ENCODE measurements at places on chromosomes 5 and 9.

DNA sequence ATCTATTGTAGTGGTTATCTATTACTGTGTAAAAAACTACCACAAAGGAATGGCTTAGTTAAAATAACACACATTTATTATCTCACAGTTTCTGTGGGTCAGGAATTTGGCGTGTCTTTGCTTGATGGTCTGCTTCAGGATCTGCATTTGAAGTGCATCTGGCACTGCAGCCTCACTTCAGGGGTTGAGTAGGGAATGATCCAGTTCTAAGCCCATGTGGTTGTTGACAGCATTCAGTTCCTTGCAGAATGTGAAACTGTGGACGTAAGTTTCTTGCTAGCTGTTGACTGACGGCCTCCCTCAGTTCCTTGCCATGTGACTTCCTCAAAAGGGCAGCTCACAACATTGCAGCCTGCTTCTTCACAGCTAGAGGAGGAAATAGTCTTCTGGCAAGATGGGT lies 2.1 kb upstream of the OGN start:
- peak; percentile 43 for DNase-seq

DNA sequence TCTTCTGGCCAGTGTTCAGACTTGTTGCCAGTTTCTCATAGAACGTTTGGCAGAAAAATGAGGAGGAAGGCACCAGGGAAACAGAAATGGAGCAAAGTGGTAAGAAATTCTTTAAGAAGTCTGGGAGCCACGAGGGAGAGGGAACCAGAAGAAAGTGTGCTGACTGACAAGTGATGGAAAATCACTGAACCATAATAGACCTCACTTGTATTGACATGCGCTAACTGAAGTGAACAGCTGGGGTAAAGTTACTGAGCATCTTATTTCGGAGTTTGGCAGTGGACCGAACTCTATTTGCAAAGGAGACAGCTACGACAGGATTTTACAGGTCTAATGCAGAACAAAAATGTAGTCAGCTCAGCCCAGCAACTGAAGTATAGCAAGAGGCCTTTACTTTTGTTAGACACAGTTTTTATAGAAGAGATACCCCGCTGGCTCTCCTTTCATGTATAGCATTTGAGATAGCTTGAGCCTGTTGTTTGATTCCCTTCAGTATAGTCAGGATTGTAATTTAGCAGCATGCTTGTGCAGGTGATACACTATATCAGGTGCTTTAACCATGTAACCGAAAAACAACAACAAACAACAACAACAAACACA lies 53.6 kb downstream of the HMHB1 start:
- no peak for DNase-seq

- DNase-seq = no peak
These were observed 40.7 kb upstream of the PPP2R2B start for GRCh38 chr5:146919304-146919703.

- DNase-seq = no peak
These were observed 431.3 kb upstream of the ITGA1 start for GRCh38 chr5:52356311-52356918.

- DNase-seq = no peak
These were observed 126.5 kb upstream of the PAPPA start for GRCh38 chr9:116027096-116027495.

- no peak for DNase-seq
These were observed 19.3 kb upstream of the CDKN2B start for GRCh38 chr9:22028394-22028793.

- no peak for DNase-seq
These were observed 112.4 kb upstream of the CTSL start for GRCh38 chr9:87613265-87614111.

DNA sequence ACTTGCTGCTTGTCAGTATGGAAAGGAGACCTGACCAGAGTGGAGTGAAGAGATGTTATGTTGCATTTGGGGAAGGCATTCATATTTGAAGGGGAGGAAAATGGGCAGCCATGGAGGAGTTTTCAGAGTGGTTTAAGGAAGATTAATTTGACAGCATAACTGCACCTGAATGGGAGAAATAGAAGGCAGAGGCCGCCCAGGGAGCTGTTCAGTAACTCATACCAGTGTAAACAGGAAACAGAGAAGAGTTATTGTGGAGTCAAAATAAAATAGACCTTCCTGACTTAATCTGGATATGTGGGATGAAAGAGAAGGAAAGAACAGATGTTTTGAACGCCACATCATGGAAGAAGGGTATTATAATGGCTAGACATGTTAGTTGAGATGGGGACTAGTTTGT lies 13.4 kb downstream of the SLC44A1 start:
- DNase-seq = no peak

- no peak for DNase-seq
These were observed 43.1 kb upstream of the GLIPR2 start for GRCh38 chr9:36093384-36093783.

- DNase-seq = no peak
These were observed 19.8 kb downstream of the TNFSF15 start for GRCh38 chr9:114785866-114786650.

DNA sequence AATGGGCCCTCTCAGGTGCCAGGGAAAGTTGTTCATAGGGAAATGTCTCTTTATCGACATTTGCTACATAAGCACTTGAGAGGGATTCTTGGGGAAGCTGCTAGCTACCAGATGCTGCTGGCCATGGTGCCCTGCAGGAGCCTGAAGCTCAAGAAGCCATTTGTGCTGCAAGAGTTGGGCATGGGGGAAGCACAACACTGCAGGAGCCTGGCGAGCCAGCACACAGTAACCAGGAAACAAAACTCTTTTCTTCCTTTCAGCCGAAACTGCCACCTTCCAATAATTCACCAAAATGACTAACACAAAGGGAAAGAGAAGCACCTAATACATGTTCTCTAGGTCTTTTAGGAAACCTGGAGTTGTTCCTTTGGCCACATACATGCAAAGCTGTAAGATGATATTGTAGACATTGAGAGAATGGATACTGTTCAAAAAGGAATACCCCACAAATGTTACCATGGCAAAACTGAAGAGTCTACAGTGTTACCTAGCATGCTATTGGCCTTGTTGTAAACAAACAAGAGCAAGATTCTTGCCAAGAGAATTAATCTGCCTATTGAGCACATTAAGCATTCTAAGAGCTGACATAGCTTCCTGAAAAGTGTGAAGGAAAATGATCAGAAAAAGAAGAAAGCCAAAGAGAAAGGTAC lies 26.1 kb upstream of the LARP1 start:
- DNase-seq = no peak

DNA sequence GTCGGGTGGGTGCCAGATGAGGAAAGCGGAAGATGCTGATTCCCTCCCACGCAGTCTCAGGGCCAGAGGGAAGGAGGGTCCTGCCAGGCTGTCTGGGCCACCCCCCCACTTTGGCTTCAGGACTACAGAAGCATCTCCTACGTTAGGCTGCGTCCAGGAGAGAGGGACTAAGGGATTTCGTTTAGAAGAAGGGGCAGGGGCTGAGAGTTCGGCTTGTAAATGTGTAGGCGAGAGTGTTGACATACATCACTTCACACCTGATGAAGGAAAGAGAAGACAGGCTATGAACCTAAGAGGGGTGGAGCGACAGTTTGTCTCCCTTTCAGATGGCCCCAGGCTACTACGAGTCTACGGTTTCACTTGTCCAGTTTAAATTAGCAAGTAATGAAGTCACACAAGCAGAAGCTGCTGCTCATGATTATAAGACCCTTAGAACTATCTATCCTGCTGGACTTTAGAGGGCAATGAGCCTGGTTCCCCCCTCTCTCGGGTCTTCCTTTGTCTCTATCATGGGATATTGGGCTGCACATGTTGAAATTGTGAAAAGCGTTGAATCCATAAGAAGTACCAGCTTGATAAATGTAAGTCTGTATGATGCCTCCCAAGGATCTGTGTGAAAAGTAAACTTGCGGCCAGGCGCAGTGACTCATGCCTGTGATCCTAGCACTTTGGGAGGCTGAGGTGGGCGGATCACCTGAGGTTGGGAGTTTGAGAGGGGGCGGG lies 193.0 kb downstream of the AOPEP start:
- DNase-seq = no peak

- DNase-seq = no peak
These were observed 193.2 kb downstream of the MAST4 start for GRCh38 chr5:66789434-66789833.

GRCh38 chr5:7714697-7715096 lies 136.2 kb downstream of the CFAP90 start:
- no peak for DNase-seq

GRCh38 chr5:96931605-96932004 lies 4.3 kb upstream of the LNPEP start:
- DNase-seq = peak; percentile 38

GRCh38 chr5:155282503-155283107 lies 269.1 kb downstream of the KIF4B start:
- no peak for DNase-seq

DNA sequence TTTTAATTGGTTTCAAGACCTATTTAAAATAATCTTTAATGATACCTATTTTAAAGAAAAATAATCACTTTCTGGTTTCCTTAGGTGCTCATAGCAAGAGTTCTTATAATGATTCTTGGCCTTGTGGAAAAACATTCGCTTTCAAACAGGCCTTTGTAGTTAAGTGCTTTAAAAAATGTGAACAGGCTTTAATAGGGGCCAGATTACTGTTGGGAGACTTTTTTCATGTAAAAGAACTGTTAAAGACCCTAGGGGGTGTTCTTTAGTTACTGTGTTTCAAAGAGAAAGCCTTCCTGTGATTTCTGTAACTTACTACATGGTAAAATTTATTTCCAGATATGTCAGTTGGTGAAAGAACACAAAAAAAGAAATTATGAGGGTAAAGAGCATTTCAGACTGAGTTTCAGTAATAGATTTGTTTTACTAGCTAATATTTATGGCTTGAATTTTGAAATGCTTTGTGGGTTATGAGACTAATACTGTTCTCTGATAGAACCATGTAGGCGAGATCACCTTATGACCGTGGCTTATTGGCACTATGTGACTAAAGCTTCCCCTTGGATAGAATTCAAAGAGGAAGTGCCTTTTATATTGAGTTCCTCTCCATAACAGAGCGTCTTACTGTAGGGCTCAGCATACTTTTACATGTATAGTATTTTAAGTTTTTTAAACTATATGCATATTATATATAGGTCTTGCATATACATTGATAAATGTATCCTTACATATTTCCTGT lies 70.7 kb downstream of the CSNK1G3 start:
- DNase-seq = no peak

DNA sequence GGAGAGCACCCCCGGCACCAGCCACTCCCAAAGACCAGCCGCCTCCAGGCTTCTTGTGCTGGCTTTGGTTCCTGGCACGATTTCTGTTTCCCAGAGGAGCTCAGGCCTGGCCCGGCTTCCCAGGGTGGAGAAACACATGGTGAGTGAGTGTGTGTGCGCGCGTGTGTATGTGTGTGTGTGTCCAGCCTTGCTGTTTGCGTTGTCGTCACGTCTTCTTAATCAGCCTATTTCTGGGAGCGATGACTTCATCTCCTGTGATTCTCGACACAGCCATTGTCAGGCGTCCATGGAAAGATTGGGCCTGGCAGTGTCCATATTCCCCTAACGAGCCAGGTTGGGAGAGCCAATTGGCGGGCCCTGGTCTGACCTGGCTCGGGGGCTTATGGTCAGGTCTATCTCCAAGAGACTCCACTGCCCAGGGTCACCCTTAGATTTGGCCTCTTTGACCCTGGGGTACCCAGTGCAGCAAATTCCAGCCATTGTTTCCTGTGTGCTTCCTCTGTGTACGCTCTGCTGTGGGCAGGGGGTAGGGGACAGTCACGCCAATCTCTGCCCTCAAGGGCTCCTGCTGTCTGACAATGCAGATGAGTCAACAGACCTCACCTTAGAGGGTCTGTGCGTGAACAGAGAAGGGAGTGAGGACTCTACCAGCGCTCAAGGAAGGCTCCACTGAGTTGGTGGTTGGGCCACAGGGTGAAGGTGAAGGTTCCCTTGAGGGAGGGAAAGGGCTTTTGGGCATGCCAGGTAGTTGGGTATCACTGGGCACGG lies 73.8 kb downstream of the DAB2IP start:
- DNase-seq = no peak

DNA sequence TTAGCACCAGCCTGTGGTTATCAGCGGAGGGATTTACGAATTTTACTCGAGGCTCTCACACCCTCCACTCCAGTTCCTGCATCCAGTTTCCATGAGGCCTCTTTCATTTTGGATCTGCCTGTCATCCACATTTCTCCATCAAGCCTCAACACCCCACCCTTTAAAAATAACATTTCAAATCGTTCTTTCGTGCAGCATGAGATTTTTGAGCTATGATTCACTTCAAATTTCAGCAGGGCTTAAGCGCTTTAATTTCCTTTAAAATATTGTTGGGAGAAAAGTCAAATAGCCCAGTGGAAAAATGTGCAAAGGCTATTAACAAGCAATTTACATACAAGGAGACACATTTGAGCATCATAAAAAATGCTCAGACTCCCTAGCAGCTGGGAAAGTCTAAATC lies 103.2 kb downstream of the MSX2 start:
- DNase-seq = no peak

DNA sequence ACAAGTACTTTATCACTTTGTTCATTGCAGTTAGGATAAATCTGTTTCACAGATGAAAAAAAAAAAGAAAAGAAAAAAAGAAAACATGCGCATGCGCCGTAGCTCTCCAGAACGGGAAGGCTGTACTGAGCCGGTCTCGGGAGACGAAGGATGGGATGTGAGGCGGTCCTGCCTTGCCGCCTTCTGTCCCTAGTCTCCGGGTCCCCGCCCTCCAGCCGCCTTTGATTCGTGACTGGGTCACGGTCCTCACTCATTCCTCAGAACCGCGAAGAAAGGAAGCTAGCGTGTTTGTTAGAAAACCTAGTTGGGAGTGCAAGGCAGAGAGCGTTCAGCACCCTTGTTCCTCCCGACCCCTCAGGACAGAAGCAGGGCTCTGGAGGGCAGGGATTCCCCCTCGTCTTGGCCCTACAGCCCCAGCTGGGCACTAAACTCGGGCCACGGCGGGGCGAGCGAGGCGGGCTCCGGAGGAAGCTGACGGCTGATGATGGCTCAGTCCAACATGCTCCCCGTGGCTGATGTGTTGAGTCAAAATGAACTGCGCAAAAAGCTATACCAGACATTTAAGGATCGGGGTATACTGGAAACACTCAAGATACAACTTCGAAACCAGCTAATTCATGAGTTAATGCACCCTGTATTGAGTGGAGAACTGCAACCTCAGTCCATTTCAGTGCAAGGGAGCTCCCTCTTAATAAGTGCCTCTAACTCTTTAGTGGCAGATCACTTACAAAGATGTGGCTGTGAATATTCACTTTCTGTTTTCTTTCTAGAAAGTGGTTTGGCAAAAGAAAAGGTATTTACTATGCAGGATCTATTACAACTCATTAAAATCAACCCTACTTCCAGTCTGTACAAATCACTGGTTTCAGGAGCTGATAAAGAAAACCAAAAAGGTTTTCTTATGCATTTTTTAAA lies 40.0 kb downstream of the CPLANE1 start:
- DNase-seq = no peak

GRCh38 chr5:19098434-19098833 lies 889.6 kb downstream of the CDH18 start:
- no peak for DNase-seq

DNA sequence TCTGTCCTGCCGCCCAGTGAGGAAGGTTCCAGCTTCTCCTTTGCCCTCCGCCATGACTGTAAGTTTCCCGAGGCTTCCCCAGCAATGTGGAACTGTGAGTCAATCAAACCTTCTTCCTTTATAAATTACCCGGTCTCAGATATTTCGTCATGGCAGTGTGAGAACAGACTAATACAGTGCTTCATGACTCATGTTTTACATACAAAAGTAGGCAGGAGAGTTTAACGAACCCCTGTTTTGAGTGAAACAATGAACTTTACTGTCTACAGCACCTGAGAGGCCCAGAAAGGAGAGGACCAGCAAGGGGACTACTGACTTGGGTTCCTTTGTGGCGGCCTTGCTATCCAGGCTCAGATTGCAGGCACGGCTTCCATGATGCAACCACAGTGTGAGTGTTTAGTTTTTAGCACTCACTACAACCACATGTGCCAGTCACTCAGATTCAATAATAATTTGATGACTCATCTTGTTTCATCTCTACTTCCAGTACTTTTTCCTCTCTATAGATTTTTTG lies 139.1 kb upstream of the CLINT1 start:
- DNase-seq = no peak
